Activated CD4-positive, alpha-beta memory T cell treated with anti-CD3 and anti-CD28 coated beads for 36 hours (primary cell): ENCODE measurements at places on chromosomes 2 and 18. TPM values are rescaled to one million over a fixed set of nuclear protein-coding genes. Genes with fewer than 3 reads are reported as not detected.

DNA sequence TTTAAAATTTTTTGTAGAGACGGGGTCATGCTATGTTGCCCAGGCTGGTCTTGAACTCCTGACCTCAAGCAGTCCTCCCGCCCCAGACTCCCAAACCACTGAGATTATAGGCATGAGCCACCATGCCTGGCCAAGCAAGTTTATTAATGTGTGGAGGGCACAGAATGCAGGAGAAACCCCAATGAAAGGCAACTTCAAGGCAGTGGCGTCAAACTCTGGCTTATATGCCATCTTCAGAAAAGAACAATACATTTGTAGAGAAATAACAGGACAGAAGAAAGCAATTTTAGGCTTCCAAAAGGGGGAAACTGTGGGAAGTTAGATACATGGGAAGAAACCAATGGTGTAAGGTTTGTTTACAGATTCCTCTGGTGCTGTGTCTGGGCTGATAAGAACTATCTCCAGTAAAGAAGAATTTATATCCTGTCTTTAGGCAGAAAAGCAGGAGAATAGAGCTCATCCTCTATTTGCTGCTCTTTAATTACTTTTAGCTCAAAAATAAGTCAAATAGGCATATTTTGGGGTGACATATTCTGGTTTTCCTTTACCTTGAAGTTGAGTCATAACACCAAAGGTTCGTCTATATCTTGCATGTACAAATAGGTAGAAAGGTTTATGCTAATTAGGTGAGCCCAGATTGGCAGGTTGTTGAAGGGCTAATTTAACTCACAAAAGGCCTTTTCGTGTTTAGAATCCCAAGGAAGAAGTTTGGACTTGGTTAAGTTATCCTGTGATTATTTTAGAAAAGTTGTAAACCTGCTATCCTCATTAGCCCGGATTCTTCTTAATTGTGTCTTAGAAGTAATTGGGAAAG, 26.0 kb upstream of the TMEM214 start:
- no peak overlapping the region for H3K27ac ChIP-seq
- H3K4me3 ChIP-seq, result no peak overlapping the region
- peaks cover 5% of the 10 kb centered on the region for H3K27me3 ChIP-seq
- H3K4me1 ChIP-seq, result peaks cover 5% of the 10 kb centered on the region

CKAP2L gene
- 46.1 TPM for total RNA-seq

DNA sequence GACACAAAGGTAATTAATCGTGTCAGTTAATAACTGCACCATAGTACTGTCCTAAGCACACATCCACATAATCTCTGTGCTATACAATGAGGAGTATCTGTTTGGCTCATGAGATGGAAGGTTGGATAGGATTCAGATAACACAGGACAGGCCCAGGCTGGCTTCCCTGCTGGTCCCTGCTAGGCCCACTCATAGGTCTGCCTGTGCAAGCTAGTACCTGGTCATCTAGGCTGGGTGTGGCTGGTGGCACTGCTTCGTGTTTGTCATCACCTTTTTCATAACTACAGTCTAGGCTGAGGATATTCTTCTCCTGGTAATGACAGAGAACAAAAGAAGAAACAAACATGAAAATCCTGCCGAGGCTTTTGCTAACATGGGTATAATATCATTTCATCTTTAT, 392.8 kb downstream of the TRIB2 start:
- H3K27ac ChIP-seq, result no peak overlapping the region
- no peak for DNase-seq
- peaks cover 12% of the 10 kb centered on the region for H3K27me3 ChIP-seq

ADCYAP1 gene
- total RNA-seq, result not detected

DNA sequence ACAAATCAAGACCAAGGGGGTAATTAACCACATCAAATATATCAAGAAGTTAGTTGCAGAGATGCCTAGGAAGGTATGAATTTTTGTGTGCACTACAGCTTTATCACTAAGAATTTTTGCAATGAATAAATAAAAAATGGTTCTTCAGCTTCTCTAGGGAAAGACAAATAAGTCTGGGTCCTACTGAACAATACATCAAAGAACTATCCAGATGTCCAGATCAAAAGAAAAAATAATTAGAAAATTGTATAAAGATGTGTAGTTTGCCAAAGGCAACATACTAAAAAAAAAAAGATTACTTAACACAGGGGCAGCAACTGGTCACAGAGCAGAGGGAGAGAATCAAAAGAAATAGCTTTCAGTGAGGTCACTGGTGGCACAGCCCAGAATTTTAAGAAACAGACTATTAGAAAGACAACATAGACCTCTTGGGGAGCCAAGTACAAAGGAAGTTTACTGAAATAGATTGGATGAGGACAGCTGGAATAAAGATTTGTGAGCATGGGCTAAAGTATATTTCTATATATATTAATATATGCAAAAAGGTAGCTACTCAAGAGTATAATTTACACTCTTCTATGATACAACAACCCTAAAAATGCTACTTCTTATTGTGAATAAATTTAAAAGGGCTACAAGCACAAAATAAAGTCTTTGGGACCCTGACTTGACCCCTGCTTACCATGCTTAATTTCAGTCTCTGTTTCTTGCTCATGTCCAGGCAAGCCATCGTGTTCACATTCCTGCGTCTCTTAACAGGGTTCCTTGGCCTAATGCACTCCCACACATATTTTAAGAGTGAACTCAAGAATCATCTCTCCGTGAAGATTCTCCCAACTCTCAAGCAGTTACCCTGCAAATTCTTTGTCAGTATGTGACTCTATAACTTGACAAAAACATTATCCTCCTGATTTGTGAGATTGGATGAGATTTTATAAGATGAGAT, 99.0 kb upstream of the GRB14 start:
- DNase-seq, result no peak
- H3K36me3 ChIP-seq, result no peaks in the 10 kb centered on the region
- no peaks in the 10 kb centered on the region for H3K4me1 ChIP-seq
- H3K27me3 ChIP-seq, result no peaks in the 10 kb centered on the region

SERTAD2 gene
- total RNA-seq, result 11.3 TPM

GRCh38 chr2:30332791-30333453, 101.6 kb downstream of the LBH start:
- DNase-seq, result peak; percentile 79
- H3K36me3 ChIP-seq, result no peaks in the 10 kb centered on the region
- H3K4me1 ChIP-seq, result peaks cover 54% of the 10 kb centered on the region

POTEC gene
- total RNA-seq, result not detected

ALPG gene
- not detected for total RNA-seq

DNA sequence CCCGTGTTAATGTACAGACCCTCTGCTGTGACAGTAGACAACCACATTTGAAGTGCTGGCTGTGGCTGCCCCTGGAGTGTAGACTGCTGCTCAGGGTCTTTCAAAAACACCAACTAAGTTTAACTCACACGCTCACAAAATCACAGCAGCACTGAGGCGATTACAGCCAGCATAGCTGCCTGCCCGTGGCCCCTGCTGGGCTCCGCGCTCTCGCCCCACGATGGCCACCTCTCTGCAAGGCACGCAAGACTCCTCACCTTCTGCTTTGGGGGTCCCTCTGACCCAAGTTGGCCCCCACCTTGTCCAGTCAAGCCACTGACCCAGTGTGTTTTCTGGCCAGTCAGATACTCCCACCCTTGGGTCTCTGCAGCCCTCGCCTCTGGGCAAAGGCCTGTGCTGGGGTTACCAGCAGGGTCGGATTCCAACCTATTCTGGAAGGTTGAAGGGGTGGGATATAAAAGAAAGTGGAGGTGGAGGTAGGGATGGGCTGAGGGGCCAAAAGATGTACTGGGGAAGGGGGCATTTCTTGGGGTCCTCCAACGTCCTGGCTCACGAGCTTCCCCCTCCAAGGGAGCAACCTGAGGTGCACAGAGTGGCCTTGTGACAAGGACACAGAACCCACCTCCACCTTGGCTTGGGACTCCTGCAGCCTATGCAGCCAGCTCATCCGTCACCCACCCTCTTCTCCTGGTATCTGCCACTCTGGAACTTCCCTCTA, 2.9 kb upstream of the B3GNT7 start:
- DNase-seq, result no peak
- H3K27ac ChIP-seq, result no peak overlapping the region
- H3K4me3 ChIP-seq, result no peak overlapping the region
- no peaks in the 10 kb centered on the region for H3K36me3 ChIP-seq
- peaks cover 17% of the 10 kb centered on the region for H3K4me1 ChIP-seq

GRCh38 chr2:32711219-32711618, 83.4 kb downstream of the TTC27 start:
- no peak overlapping the region for H3K4me3 ChIP-seq
- peaks cover 19% of the 10 kb centered on the region for H3K4me1 ChIP-seq
- no peak overlapping the region for H3K27ac ChIP-seq
- peaks cover 37% of the 10 kb centered on the region for H3K36me3 ChIP-seq

- no peaks in the 10 kb centered on the region for H3K27me3 ChIP-seq
- no peak overlapping the region for H3K27ac ChIP-seq
- H3K4me1 ChIP-seq, result no peaks in the 10 kb centered on the region
- no peak overlapping the region for H3K4me3 ChIP-seq
Observed at GRCh38 chr2:179545024-179545423, 280.4 kb upstream of the SESTD1 start.

DNA sequence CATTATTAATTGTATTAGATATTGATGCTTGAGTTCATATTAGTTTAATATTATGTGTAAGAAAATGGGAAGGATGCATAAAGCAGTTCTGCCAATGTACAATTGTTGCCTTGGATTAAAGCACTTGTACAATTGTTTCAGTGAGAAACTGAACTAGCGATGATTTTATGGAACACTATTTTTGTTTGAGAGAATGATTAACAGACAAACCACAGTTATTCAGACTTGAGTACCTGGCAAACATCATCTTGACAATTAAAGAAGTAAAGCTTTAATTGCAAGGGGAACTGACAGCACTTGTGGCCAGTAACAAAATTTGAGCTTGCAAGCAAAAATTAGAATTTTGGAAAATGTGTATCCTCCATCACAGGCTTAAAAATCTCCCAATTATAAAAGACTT, 214.3 kb downstream of the RIT2 start:
- no peak overlapping the region for H3K27ac ChIP-seq
- H3K4me3 ChIP-seq, result no peak overlapping the region
- no peaks in the 10 kb centered on the region for H3K4me1 ChIP-seq
- H3K27me3 ChIP-seq, result no peaks in the 10 kb centered on the region
- DNase-seq, result no peak
- no peaks in the 10 kb centered on the region for H3K36me3 ChIP-seq

DNA sequence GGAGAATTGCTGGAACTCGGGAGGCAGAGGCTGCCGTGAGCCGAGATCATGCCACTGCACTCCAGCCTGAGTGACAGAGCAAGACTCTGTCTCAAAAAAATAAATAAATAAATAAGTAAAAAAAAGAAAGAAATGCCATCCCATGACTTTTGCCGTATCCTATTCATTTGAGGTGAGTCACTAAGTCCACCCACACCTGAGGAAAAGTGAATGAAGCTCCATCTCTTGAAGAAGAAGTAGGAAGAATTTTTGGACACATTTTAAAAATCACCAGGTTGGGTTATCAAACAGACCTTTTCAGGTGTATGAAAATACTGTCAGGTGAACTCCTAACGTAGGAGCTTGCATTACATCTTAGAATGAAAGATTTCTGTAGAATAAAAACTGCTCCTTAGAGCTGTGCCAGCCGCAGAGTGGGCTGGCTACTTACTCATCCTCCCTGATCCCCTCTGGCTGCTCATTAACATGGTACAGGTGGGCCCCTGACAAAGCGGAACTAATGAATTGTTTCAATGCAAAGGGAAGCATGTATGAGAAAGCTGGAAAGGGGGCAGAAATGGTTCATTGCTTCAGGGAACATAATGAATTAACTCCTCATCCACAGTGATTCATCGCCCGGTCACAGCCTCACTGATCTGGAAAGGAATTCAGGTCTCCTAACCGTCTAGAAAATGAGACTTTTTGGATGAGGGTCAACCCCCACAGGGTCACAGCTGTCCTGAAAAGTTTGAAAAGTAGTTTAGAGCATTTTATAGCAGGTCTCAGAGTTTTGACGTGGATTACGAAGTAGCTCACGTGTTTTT, 191.4 kb downstream of the SPP2 start:
- no peak for DNase-seq
- no peak overlapping the region for H3K4me3 ChIP-seq
- no peak overlapping the region for H3K27ac ChIP-seq
- H3K27me3 ChIP-seq, result no peaks in the 10 kb centered on the region
- no peaks in the 10 kb centered on the region for H3K36me3 ChIP-seq

CHMP1B gene
- total RNA-seq, result 21.2 TPM

DNA sequence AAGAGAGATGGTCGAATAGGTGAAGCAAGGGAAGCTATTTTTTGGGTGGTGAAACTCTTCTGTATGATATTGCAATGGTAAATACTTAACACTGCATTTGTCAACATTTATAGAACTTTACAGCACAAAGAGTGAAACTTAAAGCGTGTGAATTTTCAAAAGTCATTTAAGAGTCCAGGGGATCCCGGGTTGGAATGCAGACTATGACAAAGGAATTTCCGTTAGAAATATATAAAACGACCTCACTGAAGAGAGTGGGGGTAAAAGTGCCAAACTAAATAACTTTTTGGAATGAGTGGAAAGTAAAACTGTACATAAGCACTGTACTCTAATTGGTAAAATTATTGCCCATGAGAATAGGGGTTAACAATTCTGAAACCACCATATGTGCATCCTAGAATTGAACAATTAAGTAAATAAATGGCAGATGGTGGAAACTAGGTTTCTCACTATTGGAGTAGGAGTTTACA, 191.0 kb upstream of the FN1 start:
- no peaks in the 10 kb centered on the region for H3K36me3 ChIP-seq
- no peaks in the 10 kb centered on the region for H3K27me3 ChIP-seq
- no peaks in the 10 kb centered on the region for H3K4me1 ChIP-seq
- no peak for DNase-seq

- no peaks in the 10 kb centered on the region for H3K36me3 ChIP-seq
- H3K27ac ChIP-seq, result no peak overlapping the region
- no peaks in the 10 kb centered on the region for H3K4me1 ChIP-seq
- no peak overlapping the region for H3K4me3 ChIP-seq
- DNase-seq, result peak; percentile 5
Observed at GRCh38 chr18:13235421-13235831, 16.9 kb downstream of the LDLRAD4 start.

EMX1 gene
- total RNA-seq, result not detected

GRCh38 chr18:38459131-38459994, 893.8 kb upstream of the CELF4 start:
- no peaks in the 10 kb centered on the region for H3K36me3 ChIP-seq
- no peaks in the 10 kb centered on the region for H3K4me1 ChIP-seq
- no peaks in the 10 kb centered on the region for H3K27me3 ChIP-seq

- peak within 1 kb of the TSS; percentile 68 for H3K4me3 ChIP-seq
- peaks cover 60% of the 10 kb centered on the region for H3K27me3 ChIP-seq
- peak; percentile 20 for DNase-seq
Observed at GRCh38 chr2:196592911-196593881, 46.3 kb upstream of the CCDC150 start.

WDR43 gene
- 84.8 TPM for total RNA-seq

ACMSD gene
- not detected for total RNA-seq

CDH7 gene
- not detected for total RNA-seq
